Vagina (tissue), 2 donors: ENCODE measurements at places on chromosomes 4 and X.

- no peak for DNase-seq
Measured at GRCh38 chr4:84623661-84624060, 40.7 kb downstream of the CDS1 start.

GRCh38 chr4:151644622-151645021 is 116.2 kb downstream of the GATB start:
- no peak for DNase-seq

GRCh38 chr4:86961605-86962295 is 26.9 kb downstream of the AFF1 start:
- DNase-seq, result no peak

DNA sequence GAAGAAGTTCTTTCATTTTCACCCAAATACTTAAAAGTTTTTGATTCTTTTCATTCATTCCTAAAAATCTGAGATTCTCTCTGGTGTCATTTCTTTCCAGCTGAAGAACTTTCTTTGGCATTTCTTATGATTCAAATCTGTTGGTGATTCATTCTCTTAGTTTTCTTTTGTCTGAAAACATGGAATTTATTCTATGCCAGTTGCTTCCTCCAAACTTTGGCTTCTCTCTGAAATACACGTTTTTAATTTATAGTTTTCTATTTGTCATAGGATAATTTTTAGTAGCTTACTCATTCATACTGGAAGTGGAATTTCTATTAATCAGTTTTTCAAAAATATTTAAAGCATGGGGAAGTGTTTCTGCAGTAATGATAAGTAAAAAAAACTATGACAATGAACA is 1012.0 kb downstream of the RPA4 start:
- DNase-seq, result no peak

DNA sequence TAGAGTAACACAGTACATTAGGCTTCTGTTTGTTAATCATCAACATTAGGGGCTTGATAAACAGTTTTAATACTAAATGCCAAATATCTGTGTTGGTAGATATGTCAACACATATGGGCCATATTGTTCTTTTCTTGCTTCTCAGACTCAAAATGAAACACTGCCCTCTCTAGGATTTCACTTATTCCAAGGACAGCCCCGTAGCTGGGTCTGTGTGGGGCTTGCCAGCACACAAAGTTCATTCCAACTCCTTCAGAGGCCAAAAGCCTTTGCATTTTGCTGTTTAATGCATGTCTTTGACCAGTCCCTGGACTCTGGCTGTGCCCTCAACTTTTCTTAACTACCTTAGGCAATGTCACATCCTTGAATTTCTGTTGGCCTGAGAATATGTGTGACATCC is 102.0 kb upstream of the ZNF827 start:
- no peak for DNase-seq

DNA sequence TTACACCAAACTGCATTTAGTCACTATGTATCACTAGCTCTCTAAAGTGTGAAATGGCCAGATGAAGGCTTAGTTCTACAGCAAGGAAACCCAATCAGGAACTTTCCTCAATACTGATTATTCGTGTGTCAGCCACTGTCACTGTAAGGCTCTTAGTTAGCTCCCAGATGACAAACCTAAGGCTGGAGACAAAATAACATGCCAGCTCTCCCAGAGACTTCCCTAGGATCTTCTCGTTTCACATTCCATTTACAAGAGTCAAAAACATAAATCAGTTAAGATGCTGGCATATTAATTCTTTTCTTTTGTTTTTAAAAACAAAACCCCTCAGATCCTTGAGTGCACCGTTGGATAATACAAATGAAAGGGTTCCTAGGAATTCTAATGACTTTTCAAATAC is 88.2 kb upstream of the TFDP3 start:
- no peak for DNase-seq

GRCh38 chr4:126004941-126005340 is 690.2 kb downstream of the FAT4 start:
- DNase-seq, result no peak

DNA sequence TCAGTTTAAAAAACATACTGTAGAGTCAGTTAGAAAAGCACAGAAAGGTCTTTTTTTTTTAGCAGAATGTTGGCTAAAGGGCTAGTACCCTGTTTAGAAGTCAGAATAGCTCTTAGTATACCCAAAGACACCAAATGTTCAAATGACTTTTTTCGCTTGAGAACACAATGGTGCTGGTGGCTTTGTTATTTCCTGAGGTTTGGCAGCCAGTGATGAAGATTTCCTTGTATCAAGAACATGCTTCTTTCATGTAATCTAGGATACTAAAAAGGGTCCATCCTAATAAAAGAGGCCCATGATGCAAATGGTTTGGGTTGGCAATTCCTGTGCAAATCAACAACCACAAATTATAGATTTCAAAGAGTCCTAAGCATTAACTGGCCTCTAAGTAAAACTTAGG is 21.1 kb upstream of the CD40LG start:
- DNase-seq, result no peak

DNA sequence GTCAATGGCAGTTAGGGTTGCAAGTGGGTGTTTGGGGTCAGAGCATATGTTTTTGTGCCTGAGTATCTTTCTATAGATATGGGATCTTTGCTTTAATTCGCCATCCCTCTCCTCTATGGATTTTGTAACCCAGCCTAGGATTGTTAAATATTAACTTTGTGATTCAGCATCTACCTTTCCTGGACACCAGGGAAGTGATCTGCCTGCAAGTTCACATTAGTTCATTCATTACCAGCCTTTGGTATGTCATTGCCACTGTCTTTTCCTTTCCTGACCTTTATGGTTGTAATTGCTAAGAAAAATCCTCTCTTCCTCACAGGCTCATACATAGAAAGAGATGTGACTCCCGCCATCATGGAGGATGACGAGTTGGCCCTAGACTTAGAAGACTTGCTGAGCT is 73.8 kb downstream of the KIT start:
- no peak for DNase-seq

GRCh38 chrX:50125480-50125879 is 75.3 kb downstream of the AKAP4 start:
- DNase-seq, result no peak

DNA sequence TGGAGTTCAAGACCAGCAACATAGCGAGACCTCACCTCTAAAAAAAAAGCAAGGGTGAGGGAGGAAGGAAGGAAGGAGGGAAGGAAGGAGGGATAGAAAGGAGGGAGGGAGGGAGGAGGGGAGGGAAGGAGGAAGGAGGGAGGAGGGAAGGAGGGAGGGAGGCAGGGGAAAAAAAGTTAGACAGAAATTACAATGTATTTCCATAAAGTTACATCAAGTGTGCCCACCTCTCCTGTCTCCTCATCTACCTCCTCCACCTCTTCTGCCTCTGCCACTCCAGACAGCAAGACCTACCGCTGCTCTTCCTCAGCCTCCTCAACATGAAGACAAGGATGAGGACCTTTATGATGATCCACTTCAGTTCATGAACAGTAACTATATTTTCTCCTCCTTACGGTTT is 8.3 kb downstream of the LIN54 start:
- no peak for DNase-seq

DNA sequence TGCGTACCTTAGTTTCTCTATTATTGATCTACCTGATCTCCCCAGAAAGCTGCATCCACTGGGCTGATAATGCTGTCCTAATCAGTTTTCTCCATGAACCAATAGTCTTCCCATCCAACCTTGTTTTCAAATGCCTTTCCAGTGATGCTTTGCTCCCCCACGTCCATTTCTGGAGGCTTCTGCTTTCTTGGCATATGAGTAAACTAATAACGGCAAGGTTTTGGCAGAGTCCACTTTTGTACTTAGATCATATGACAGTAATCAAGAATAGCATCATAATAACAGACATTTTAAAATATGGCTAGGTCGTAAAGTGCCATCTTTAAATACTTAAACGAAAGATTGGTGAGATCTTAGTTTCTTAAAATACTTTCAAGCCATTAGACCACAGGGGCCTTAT is 38.4 kb upstream of the FAM9B start:
- DNase-seq, result no peak

- DNase-seq, result no peak
Measured at GRCh38 chrX:13690836-13691235, 1.9 kb downstream of the RAB9A start.
